ENCODE measurements at places on chromosomes 2 and 18.

DNA sequence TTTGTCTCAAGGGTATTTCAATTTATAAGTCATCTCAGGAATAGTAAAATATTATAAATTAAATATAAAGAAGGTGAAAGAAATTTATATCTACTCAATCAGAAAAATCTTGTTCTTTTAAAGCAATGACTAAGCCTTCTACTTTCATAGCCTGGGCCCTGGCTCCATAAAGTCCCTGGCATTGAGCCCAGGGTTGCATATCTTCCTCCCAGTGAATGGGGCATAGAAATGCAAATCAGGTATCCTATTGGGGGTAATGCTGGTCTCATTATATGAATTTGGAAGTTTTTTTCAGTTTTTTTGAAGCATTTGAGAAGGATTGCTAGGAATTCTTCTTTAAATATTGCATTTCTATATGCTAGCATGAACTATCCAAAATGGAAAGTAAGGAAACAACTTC lies 73.9 kb upstream of the MC2R start:
- DNase-seq: no peak

DNA sequence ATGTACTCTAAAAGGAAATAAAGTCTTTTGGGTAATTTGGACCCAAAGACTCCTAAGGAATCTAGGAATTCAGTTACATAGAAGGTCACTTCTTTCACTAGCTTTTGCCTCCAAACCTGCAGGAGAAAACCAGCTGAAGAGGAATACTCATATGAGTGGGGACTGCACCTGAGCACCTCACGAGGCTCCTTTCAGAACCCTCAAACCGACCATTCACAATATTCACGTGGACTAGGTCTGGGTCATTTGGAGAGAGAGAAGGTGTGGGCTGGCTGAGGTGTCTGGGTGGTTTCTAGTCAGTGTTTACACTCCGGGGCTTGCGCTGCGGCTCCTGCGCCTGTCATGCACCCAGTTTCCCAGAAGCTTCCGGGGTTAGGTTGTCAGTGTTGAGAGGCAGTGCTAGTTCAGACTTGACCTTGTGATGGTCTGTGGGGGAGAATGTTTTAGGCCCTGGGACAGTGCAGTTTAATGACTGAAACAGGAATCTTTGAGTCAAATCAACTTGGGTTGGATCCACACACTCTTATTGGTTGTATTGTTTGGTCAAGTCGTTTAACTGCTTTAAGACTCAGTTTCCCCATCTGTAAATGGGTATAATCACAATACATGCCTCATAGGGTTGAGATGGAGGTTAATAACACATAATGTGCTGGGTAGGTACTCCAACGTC lies 78.4 kb downstream of the LIMS1 start:
- DNase-seq: no peak

GRCh38 chr2:188746727-188747126 lies 227.4 kb upstream of the COL3A1 start:
- DNase-seq: no peak

- no peak for DNase-seq
These were observed 66.8 kb downstream of the TET3 start for GRCh38 chr2:74051504-74051903.

GRCh38 chr18:8362863-8363262 lies 246.4 kb upstream of the RAB12 start:
- no peak for DNase-seq
